Stimulated activated CD4-positive, alpha-beta T cell treated with anti-CD3 and anti-CD28 coated beads, TNF-alpha, amount 100 ng/mL, for 24 hours (primary cell): ENCODE measurements at places on chromosomes 2 and 18.

- DNase-seq, result no peak
Measured at GRCh38 chr2:33904801-33905200, 305.7 kb upstream of the FAM98A start.

DNA sequence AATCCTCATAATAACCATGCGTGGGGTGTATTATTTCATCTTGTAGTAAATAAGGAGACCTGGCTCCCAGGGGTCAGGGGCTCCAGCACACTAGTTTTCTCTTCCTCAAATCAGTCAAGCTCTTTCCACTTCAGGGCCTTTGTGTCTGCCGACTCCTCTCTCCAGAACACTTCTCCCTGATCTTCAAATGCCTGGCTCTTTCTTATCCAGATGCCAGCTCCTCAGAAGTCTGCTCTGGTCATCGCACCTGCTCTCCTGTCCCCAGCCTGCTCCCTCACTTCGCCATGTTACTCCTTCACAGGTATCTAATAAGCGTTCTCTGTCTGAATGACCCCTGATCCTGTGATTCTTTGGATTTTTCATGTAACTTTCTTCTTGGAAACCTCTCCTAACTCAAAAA is 62.0 kb downstream of the GYPC start:
- DNase-seq, result no peak

- DNase-seq, result no peak
Measured at GRCh38 chr18:24741965-24742724, 281.7 kb downstream of the HRH4 start.

DNA sequence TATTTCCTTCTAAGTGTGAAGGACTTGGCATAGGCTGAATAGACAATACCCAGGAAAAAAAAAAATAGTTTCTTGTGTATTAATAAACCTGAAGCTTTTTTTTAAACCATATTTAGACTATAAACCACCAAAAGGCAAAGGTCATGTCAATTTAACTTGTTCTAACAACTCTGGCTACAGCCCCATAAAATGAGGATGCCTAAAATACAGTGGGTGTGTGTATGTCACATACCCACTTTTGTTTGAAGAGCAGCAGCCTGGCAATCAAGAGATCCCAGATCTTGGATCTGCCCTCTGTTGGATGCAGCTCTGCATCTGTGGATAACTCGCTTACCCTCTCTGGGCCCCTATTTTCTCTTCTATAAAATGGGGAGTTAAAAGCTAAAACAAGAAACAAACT is 65.4 kb downstream of the SATB2 start:
- DNase-seq, result no peak

DNA sequence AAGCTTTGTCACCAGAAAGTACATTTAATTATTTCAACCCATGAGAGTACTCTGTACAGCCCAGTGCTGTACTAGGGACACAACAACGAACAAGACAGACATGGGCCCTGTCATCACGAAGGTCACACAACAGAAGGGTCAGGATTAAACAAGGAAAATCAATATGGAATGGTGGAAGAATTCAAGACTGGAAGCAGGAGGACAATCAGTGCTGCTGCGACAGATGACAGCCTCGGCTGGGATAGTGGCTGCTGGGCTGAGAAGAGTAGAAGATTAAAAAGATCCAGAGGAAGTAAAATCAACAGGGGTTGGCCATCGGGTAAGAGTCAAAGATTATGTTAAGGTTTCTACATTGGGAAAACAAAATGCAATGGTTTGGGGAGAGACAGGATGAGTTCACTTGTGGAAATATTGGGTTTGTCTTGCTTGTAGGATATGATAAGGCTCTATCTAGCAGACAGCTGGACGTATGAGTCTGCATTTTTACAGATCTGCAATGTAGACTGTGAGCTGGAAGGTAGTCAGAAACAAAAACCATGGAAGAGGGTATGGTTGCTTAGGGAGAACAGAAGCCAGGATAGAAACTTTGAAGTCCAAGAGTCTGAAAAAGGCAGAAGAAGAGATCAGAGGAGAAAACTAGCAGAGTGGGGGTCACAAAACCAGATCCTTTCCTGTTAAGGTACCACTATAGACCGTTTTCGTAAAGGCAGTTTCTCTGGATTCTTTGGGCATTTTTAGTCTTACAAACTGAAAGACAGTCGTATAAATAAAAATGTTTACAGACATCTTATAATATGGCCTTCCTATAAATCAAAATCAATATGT is 84.1 kb downstream of the PRELID3A start:
- DNase-seq, result no peak

- DNase-seq, result no peak
Measured at GRCh38 chr2:201701646-201702045, 3.2 kb upstream of the MPP4 start.

GRCh38 chr18:26003817-26004216 is 86.6 kb downstream of the SS18 start:
- no peak for DNase-seq

GRCh38 chr18:46296656-46297055 is 192.5 kb downstream of the HAUS1 start:
- no peak for DNase-seq

- DNase-seq, result no peak
Measured at GRCh38 chr2:8355102-8355859, 326.6 kb upstream of the ID2 start.

- DNase-seq, result no peak
Measured at GRCh38 chr18:3901811-3902210, 451.8 kb downstream of the TGIF1 start.

- DNase-seq, result no peak
Measured at GRCh38 chr2:132462236-132462635, 45.6 kb downstream of the GPR39 start.

DNA sequence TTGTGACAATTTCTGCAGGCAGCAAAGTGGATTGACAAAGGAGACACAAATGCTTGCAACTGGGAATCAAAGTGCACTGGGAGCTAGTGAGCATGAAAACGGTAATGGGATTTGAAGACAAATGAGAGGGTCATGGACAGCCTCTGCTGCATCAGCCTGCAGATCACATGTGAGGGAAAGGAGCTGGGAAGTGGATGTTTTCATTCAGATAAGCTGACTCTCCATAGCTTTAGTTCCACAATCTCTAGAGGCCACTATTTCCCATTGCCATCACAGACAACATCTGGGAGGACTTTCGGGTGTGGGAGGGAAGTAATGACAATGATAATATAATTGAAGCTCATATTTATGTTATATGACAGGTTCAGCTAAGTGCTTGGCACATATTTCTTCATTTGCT is 28.4 kb downstream of the ADCYAP1 start:
- DNase-seq, result no peak

- no peak for DNase-seq
Measured at GRCh38 chr2:32838418-32838817, 108.3 kb upstream of the LTBP1 start.

GRCh38 chr18:29377346-29377745 is 1200.4 kb upstream of the CDH2 start:
- no peak for DNase-seq

DNA sequence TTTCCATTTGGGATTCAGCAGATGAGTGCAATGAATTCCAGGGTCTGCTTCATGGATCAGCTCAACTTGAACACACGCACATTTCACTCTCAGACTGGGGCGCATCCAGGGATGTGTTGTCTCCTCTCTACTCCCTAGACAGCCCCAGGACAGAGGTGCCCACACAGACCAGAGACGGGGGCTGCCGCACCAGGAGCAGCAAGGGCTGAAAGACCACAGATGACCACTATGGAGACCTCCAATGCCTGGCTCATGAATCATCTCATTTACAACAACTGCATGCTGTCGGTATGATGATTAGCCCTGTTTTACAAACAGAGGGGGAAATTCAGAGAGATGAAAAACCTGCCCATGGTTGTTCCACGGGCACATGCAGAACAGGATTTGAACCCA is 63.1 kb downstream of the CYP26B1 start:
- no peak for DNase-seq

DNA sequence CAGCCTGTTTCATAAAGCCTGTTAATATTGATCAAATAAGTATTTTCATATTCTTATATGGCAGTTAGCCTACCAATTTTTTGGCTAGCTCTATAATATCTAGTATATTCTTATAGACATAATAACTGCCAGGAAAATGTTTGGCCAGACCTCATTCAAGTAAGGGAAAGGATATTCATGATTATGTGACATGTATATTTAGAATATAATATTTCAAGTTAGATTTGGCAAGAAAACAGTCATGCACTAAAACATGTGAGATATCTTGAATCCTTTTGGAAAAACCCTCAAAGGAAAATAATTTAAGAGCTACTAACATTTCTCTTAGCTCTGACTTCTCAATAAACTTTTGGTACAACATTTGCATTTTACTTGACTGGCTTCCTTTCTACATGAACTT is 694.1 kb downstream of the PLCL1 start:
- no peak for DNase-seq

DNA sequence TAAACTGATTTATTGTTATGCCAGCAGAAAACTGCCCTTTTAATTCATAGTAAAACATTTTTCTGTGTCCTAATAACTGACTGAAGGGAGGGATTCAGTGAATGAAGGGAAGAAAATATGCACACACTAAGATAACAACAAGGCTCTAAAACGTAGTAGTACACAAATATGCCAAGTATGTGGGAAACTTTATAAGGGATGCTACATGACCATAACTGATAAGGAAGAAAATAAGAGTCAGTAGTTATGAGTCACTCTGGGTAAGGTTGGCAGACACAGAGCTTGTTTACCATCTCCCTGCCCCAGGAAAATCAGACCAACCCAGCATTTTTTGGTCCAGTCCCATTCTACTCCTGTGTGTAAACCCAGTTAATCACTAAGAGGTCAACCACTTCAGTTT is 124.2 kb downstream of the RPRM start:
- DNase-seq, result no peak

GRCh38 chr2:102000813-102001766 is 9.3 kb downstream of the IL1R2 start:
- DNase-seq, result no peak

GRCh38 chr2:109155553-109156451 is 26.8 kb downstream of the SH3RF3 start:
- no peak for DNase-seq

- DNase-seq, result no peak
Measured at GRCh38 chr2:197185676-197186075, 124.9 kb downstream of the ANKRD44 start.

DNA sequence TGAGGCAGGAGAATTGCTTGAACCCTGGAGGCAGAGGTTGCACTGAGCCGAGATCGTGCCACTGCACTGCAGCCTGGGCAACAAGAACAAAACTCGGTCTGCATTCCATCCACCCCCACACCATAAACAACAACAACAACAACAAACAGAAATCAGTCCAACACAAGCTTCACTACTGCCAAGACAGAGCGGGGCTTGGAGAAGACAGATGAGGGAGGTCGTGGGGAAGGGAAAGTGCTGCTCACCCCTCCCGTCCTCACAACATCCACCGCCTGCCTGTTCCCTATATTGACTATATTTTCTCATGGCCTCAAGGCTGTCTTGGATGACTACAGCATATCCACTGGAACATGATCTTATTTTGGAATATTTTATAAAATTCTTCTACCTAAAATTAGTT is 137.6 kb upstream of the TTC39C start:
- no peak for DNase-seq

DNA sequence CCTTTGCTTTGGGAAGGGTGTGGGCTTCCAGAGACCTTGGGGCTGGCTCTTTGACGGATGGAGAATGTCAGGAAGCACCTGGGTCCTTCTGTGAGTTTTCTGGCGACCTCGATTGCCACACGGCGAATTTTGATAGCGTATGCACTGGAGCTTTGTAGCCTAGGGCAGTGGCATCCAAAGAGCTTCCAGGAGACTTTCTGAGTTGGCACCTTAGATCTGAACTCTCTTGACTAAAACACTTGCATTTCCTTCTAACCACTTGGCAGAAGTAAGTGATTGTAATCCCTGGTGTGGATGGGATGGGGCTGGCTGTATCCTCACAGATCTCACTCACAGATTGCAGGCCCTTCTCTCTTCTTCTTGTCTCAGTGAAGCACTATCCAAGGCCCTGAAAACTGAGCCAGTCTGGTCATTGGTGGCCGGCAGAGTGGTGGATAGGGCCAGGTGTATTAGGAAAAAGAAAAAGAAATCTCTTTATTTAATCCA is 7.8 kb downstream of the RNF144A start:
- DNase-seq, result no peak

DNA sequence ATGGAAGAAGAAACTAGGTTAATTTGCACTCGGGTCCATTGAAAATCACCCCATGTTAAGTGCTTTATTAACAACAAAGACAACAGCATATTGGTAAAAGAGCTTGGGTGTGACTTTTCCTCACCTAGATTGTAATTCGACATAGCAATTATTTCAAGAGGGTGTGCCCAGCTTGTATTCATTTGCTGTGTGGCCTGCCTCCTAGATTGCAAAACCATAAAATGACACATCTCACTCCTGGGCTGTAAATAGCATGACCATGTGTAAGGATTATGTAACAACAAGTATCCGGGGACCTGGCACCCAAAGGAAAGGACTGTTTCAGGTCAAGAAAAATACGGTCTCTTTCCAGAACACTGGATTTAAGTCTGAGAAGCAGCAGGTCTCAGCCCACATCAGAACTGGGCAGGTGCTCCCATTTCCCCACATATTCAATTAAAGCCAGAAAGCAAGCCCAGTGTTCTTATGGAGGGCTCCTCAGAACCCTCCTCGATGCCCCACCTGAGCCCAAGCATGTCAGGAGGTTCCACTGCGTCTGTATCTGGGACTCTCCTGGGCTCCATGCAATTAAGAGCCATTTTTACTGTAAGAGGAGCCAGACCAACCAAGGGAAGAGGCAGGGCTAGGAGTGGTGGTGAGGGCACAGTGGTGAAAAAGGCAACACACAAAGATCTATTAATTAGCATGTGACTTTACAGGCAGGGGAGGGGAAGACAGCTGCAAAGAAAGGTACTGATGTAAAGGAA is 39.2 kb downstream of the MREG start:
- DNase-seq, result no peak

- no peak for DNase-seq
Measured at GRCh38 chr2:24080701-24081100, 3.9 kb downstream of the TP53I3 start.

- no peak for DNase-seq
Measured at GRCh38 chr18:5142859-5143258, 54.2 kb downstream of the AKAIN1 start.
